ENCODE measurements at places on chromosomes 6 and 20. TPM values are rescaled to one million over a fixed set of nuclear protein-coding genes. Genes with fewer than 3 reads are reported as not detected.
A peak's percentile ranks its signal among the peaks of the same experiment; 100 is the strongest.

DNA sequence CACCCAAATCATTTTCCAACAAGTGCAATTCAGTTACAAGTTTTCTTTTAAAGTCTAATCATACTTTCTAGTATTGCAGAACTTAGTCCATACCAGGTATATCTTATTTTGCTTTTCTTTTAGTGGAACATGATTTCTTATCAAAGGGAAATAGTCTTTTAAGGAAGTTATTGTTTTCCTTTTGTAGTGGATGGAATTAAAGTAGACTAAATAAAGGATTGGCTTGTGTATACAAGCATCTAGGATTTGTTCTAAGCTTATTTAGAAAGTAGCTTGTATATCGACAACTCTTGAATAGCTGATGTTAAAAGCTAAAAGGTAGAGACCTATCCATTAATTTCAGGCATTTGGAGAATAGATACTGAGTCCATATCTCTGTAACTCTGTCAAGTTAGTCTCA lies 14.8 kb downstream of the DCBLD1 start:
- DNase-seq, result no peak
- H3K27ac ChIP-seq, result no peak overlapping the region
- H3K4me1 ChIP-seq, result no peaks in the 10 kb centered on the region
- no peaks in the 10 kb centered on the region for H3K36me3 ChIP-seq
- H3K4me3 ChIP-seq, result no peak overlapping the region

- peaks cover 26% of the 10 kb centered on the region for H3K4me1 ChIP-seq
- H3K36me3 ChIP-seq, result no peaks in the 10 kb centered on the region
- no peaks in the 10 kb centered on the region for H3K27me3 ChIP-seq
- DNase-seq, result no peak
- no peak overlapping the region for H3K4me3 ChIP-seq
Measured at GRCh38 chr6:16511040-16511660, 250.1 kb downstream of the ATXN1 start.

- no peak for DNase-seq
- H3K4me3 ChIP-seq, result no peak overlapping the region
- no peaks in the 10 kb centered on the region for H3K27me3 ChIP-seq
- no peaks in the 10 kb centered on the region for H3K4me1 ChIP-seq
Measured at GRCh38 chr20:24820345-24820744, 128.7 kb upstream of the CST7 start.

- H3K36me3 ChIP-seq, result no peaks in the 10 kb centered on the region
- no peak overlapping the region for H3K4me3 ChIP-seq
- H3K27me3 ChIP-seq, result no peaks in the 10 kb centered on the region
- no peaks in the 10 kb centered on the region for H3K4me1 ChIP-seq
- no peak for DNase-seq
- no peak overlapping the region for H3K27ac ChIP-seq
Measured at GRCh38 chr6:122719176-122719575, 60.3 kb upstream of the FABP7 start.

GRCh38 chr6:158043586-158044524 lies 62.2 kb downstream of the SYNJ2 start:
- H3K27ac ChIP-seq, result no peak overlapping the region
- H3K4me1 ChIP-seq, result peaks cover 34% of the 10 kb centered on the region
- H3K27me3 ChIP-seq, result no peaks in the 10 kb centered on the region
- H3K4me3 ChIP-seq, result no peak overlapping the region
- no peaks in the 10 kb centered on the region for H3K36me3 ChIP-seq

GRCh38 chr6:24100024-24100769 lies 25.8 kb upstream of the NRSN1 start:
- DNase-seq, result no peak
- no peak overlapping the region for H3K4me3 ChIP-seq
- H3K36me3 ChIP-seq, result no peaks in the 10 kb centered on the region
- H3K27ac ChIP-seq, result no peak overlapping the region
- no peaks in the 10 kb centered on the region for H3K27me3 ChIP-seq

GRCh38 chr6:74073429-74073828 lies 377.4 kb downstream of the CD109 start:
- H3K27ac ChIP-seq, result no peak overlapping the region
- no peaks in the 10 kb centered on the region for H3K36me3 ChIP-seq
- no peaks in the 10 kb centered on the region for H3K4me1 ChIP-seq
- no peak for DNase-seq
- H3K4me3 ChIP-seq, result no peak overlapping the region

DNA sequence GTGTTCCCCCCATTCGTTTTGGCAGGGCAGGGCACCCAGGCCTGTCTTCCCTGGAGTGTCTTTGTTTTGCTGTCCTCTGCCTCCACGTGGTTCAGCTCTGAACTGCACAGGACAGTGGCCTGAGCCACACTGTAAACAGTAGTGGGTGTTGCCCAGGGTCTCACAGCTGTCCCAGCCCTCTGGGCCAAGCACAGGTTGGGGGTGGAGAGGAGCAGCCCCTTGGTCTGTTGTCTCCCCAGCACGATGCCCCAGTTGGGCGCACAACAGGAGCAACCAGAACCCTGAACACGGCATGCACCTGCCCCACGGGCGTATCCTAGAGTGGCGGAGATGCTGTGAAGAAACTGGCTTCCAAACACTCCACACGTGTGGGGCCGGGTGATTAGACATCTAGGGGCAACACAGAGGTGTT lies 14.4 kb downstream of the CCDC167 start:
- H3K27ac ChIP-seq, result no peak overlapping the region
- DNase-seq, result peak; percentile 43
- no peaks in the 10 kb centered on the region for H3K4me1 ChIP-seq

GRCh38 chr20:50873585-50873984 lies 57.7 kb downstream of the ADNP start:
- peak; percentile 26 for DNase-seq
- no peak overlapping the region for H3K4me3 ChIP-seq
- H3K27me3 ChIP-seq, result no peaks in the 10 kb centered on the region
- no peak overlapping the region for H3K27ac ChIP-seq

DNA sequence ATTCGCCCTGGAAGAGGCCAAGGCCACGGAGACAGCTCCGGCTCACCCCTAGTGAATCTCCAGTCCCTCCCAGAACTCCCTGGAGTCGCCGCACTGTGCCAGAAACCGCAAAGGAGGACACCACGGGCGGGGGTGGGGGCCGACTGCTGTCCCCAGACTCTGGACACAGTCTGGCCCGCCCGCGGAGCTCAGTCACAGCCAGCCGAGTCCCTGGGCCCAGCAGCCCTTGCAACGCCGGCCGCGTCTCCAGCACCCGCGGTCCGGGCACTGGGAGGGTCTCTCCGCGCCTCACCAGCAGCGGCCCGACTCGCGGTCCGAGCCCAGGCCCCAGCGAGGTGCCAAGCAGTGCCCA lies 518 bp downstream of the PEX6 start:
- peak overlapping the region; percentile 96 for H3K4me3 ChIP-seq
- peak overlapping the region; percentile 97 for H3K27ac ChIP-seq
- H3K4me1 ChIP-seq, result peaks cover 5% of the 10 kb centered on the region
- no peaks in the 10 kb centered on the region for H3K27me3 ChIP-seq
- no peaks in the 10 kb centered on the region for H3K36me3 ChIP-seq

GRCh38 chr6:19632230-19632629 lies 204.9 kb upstream of the ID4 start:
- no peak overlapping the region for H3K4me3 ChIP-seq
- DNase-seq, result no peak
- no peaks in the 10 kb centered on the region for H3K4me1 ChIP-seq

DNA sequence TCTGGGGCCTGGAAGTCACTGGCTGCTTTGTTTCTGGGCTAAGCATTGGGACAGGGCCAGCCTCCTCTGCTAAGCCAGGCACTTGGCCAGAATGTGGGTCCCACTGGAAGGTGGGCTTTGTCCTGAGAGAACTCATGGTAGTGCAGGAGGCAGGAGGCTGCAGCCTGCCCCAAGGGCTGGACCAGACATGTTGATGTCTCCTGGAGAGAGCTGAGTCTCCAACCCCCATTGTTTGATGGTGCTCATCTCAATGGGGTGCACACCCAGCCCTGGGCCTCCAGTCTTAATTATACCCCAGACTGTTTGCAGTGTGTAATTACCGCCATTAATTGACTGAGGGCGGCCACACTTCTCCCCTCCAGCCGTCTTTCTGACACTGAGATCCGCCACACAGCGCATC lies 220.5 kb upstream of the PMEPA1 start:
- H3K4me3 ChIP-seq, result no peak overlapping the region
- H3K27ac ChIP-seq, result no peak overlapping the region
- H3K4me1 ChIP-seq, result no peaks in the 10 kb centered on the region
- no peak for DNase-seq

DNA sequence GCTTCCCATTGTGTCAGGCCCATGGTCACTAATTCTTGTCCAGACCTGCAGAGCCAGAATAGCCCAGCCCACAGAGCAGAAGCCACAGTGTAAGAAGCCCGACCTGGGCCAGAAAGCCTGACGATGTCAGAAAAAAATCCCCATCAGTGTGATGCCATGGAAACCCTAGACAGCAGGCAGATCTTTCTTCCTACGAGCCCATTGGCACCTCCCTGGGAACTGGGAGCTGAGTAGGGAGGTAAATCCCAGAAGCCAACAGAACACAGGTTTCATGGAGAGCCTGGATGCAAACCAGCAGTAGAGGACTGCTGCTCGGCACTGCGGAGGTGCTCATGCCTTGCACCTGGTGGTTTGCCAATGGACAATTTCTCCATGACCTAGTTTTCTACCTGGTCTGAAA lies 82.2 kb upstream of the SLC22A16 start:
- no peaks in the 10 kb centered on the region for H3K4me1 ChIP-seq
- H3K36me3 ChIP-seq, result no peaks in the 10 kb centered on the region
- no peak for DNase-seq

- no peaks in the 10 kb centered on the region for H3K4me1 ChIP-seq
- H3K36me3 ChIP-seq, result no peaks in the 10 kb centered on the region
- H3K4me3 ChIP-seq, result no peak overlapping the region
- H3K27me3 ChIP-seq, result no peaks in the 10 kb centered on the region
Measured at GRCh38 chr6:41088451-41088850, 15.7 kb downstream of the NFYA start.

- no peaks in the 10 kb centered on the region for H3K36me3 ChIP-seq
- no peaks in the 10 kb centered on the region for H3K27me3 ChIP-seq
Measured at GRCh38 chr6:100488244-100488643, 23.5 kb upstream of the SIM1 start.

DNA sequence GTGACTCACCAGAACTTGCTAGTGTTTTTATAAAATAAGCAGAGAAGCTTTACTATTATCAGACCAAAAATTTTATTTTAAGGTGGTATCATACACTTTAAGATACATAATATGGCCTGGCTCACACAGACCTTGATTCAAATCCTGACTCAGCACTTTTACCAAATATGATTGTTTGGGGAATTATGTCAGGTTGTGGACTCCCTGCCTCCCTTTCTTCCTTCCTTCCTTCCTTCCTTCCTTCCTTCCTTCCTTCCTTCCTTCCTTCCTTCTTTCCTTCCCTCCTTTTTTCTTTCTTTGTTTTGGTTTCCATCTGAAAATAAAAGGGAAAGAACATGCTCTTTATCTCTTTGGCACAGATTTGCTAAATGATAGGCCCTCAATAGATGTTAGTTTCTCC lies 186.0 kb upstream of the MMS22L start:
- H3K4me3 ChIP-seq, result no peak overlapping the region
- no peak for DNase-seq
- H3K27ac ChIP-seq, result no peak overlapping the region
- no peaks in the 10 kb centered on the region for H3K36me3 ChIP-seq

DNA sequence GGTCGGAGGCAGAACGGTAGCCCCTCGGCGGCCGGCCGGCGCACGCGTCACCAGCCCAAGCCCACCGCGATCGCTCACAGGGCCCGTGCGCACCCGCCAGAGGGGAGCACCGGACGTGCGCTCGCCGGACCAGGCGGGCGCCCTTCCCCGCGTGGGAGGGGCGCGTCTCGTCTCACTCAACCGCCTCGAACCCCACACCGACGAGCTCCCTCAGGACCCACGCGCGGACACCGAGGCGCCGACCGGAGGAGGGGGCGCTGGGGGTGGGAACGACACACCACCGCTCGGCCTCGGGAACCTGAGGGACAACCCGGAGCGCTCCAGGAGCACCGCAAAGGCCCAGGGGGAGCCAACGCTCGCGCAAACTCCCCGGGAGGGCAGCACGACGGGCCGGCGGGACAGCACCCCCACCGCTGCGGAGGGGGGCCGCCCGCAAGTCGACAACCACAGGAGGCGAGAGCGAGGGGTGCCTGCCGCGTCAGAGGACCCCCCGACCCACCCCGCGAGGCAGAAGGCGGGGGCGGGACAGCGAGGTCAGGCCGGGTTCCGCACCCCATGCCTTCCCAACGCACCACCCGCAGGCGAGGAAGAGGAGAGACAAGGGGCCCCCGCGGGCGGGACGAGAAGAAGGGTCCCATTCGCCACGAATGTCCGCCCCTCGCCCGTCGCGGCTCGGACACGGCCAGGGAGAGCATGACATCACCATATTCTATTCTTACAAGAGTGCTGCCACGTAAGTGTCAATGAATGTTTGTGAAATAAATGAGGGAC lies 512.7 kb upstream of the ZNF337 start:
- no peaks in the 10 kb centered on the region for H3K36me3 ChIP-seq
- H3K4me1 ChIP-seq, result no peaks in the 10 kb centered on the region
- H3K27ac ChIP-seq, result no peak overlapping the region
- no peak for DNase-seq
- no peak overlapping the region for H3K4me3 ChIP-seq

GRCh38 chr6:78598966-78599365 lies 268.4 kb upstream of the IRAK1BP1 start:
- DNase-seq, result no peak
- no peak overlapping the region for H3K27ac ChIP-seq
- H3K4me1 ChIP-seq, result no peaks in the 10 kb centered on the region

- DNase-seq, result no peak
- no peaks in the 10 kb centered on the region for H3K4me1 ChIP-seq
- H3K27me3 ChIP-seq, result no peaks in the 10 kb centered on the region
- no peaks in the 10 kb centered on the region for H3K36me3 ChIP-seq
- H3K4me3 ChIP-seq, result no peak overlapping the region
Measured at GRCh38 chr6:23424584-23424983, 701.4 kb upstream of the NRSN1 start.

- no peaks in the 10 kb centered on the region for H3K36me3 ChIP-seq
- DNase-seq, result no peak
- no peaks in the 10 kb centered on the region for H3K4me1 ChIP-seq
- no peaks in the 10 kb centered on the region for H3K27me3 ChIP-seq
- H3K4me3 ChIP-seq, result no peak overlapping the region
- no peak overlapping the region for H3K27ac ChIP-seq
Measured at GRCh38 chr6:135488023-135488422, 9.5 kb downstream of the AHI1 start.

- H3K36me3 ChIP-seq, result no peaks in the 10 kb centered on the region
- H3K4me1 ChIP-seq, result peaks cover 5% of the 10 kb centered on the region
- H3K27me3 ChIP-seq, result no peaks in the 10 kb centered on the region
- peak; percentile 83 for DNase-seq
- no peak overlapping the region for H3K27ac ChIP-seq
- H3K4me3 ChIP-seq, result no peak overlapping the region
Measured at GRCh38 chr20:35539756-35540212, 2.1 kb upstream of the ERGIC3 start.

- no peaks in the 10 kb centered on the region for H3K4me1 ChIP-seq
- no peak for DNase-seq
- no peak overlapping the region for H3K4me3 ChIP-seq
- H3K27me3 ChIP-seq, result no peaks in the 10 kb centered on the region
- peaks cover 15% of the 10 kb centered on the region for H3K36me3 ChIP-seq
Measured at GRCh38 chr6:111282515-111282914, 195.2 kb downstream of the SLC16A10 start.

- no peaks in the 10 kb centered on the region for H3K36me3 ChIP-seq
- H3K4me1 ChIP-seq, result no peaks in the 10 kb centered on the region
- DNase-seq, result peak; percentile 79
- H3K27ac ChIP-seq, result peak overlapping the region; percentile 91
Measured at GRCh38 chr6:30720738-30721197, 616 bp downstream of the TUBB start.

Gene SMLR1
- not detected for total RNA-seq

Gene GRM1
- not detected for total RNA-seq

Gene LBP
- total RNA-seq, result not detected

Gene PPP1R16B
- 41.3 TPM for total RNA-seq

Gene RAET1L
- not detected for total RNA-seq

Gene FAM162B
- not detected for total RNA-seq

Gene CLPSL2
- not detected for total RNA-seq

Gene SIGLEC1
- 5.4 TPM for total RNA-seq

Gene TNF
- total RNA-seq, result 0.67 TPM

Gene RCAN2
- 23.1 TPM for total RNA-seq

Gene HLA-DRB1
- 107 TPM for total RNA-seq
